Stimulated activated naive CD4-positive, alpha-beta T cell treated with Interleukin-2 at 50 U/mL for 16 hours (primary cell): ENCODE measurements at places on chromosomes 6 and 20.

DNA sequence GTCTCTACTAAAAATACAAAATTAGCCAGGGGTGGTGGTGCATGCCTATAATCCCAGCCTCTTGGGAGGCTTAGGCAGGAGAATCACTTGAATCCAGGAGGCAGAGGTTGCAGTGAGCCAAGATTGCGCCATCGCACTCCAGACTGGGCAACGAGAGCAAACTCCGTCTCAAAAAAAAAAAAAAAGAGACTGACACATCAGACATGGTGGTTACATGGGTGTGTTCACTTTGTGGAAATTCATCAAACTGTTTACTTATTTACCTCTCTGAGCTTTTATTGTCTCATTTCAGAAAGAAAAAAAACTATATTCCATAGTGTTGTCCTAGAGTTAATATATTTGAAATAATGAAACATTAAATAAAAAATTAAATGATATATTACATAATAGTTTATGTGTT, 64.8 kb downstream of the MBOAT1 start:
- DNase-seq: no peak

- no peak for DNase-seq
These were observed 21.0 kb downstream of the OPRM1 start for GRCh38 chr6:154060076-154060475.

- no peak for DNase-seq
These were observed 466.1 kb downstream of the BTBD3 start for GRCh38 chr20:12383821-12384220.

DNA sequence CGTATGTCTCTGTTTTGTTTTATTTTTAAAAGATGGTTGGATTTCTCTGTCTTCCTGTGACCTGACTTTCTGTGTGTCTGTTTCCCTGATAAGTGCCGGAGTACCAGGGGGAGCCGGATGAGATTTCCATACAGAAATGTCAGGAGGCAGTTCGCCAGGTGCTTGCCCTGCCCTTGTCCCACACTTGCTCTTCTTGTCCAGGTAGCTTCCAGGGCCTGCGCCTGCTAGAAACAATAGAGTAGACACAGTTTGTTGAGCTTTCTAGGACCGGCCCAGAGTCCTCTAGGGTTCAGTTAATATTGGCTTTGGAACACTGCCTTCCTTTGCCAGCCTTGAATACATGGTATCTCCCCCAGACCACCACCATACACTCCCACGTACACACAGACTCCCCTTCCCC, 3.9 kb downstream of the ITPA start:
- DNase-seq: no peak

DNA sequence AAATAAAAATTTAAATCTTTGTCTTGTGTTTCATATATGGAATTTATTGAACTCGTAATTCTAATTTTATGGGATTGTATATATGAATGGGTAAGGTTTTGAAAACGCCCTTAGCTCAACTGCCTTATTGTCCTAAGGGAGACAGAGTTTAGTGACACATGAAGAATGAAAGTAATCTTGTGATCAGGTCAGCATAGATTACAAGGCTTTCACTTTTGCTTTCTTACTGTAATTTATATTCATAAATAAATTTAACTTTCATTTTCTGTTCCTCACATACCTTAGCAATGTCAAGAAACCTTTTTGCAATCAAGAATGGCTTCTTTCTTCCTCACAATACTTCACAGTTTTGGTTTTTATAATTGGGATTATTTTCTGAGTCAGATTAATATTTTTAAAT, 14.4 kb downstream of the KPNA5 start:
- no peak for DNase-seq

DNA sequence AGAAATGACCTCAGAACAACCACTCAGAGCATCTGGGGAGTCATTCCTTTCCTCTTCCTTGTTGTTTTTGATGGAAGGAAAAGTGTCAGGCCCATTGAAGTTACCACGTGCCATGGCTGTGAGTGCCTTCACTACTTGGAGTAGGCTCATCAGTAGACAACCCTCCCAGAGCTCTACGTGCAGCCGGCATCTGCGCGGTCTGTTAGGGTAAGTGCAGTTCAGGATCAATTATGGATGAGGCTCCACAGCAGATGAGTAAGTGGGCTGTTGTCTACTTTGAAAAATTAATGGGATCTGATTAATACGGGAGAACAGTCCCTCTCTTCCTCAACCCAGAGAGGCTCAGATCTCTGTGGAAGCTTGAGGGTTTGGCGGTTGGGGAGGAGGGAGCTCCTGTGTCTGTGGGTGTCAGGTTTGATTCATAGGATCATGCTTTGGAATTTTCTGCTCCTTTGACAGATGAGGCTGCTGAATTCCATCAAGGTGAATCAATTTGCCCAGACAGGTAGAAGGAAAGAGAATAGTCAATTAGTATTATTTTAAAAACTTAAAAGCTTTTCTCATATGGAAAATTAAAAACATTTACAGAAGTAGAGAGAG, 93.8 kb upstream of the TOX2 start:
- DNase-seq: no peak

- no peak for DNase-seq
These were observed 29.7 kb downstream of the AKAP12 start for GRCh38 chr6:151269321-151269995.

GRCh38 chr20:50449738-50450492, 60.3 kb upstream of the PTPN1 start:
- DNase-seq: no peak

GRCh38 chr6:125038925-125039324, 76.7 kb downstream of the RNF217 start:
- DNase-seq: no peak

DNA sequence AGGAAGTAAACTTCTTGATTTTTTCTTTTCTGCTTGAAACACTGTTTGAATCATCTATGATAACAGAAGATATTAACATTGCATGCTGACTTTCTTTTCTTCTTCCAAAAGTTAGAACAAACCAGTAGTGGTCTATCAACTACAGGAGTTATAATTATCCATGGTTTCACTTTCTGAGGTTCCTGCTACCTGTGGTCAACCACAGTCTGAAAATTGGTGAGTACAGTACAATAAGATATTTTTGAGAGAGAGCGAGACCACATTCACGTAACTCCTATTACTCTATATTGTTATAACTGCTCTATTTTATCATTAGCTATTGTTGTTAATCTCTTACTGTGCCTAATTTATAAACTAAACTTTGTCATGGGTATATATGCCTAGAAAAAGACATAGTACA, 86.1 kb downstream of the MAP7 start:
- DNase-seq: no peak

DNA sequence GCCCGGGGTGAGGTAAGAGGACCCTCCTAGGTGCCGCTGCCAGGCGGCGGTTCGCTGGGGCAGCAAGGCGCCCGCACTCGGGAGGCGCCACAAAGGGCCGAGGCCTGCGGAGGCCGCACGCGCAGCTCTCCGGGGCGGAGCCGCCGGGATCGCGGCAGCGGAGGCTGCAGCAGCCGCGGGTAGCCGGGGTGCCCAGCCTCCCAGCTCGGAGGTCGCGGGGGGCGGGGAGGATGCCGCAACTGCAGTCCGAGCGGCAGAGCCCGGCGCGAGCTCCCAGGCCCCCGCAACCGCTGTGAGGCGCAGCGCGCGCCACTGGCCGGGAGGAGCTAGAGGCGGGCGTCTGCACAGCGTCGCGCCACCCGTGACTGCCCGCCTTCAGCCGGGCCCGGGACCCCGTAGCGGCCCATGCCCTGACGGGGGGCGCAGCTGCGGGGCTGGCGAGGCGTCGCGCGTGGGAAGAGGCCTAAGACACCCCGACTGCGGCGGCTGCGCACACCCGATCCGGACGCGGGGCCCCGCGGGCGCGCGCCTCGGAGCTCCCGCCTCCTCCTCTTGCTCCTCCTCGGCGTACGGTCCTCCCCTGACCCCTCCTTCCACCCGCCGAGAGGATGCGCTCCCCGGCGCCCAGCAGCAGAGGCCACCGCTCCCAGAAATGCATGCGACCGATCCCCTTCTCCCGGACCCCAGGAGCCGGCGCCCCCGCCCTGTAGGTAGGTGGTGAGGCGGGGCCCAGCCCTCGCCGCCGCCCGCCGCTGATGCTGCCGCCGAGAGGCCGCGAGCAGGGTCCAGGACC, at the start of gene NCOA7:
NCOA7 (plus strand) TSS at position 603 of the 793 bp plus-strand sequence. CDS start 24,395 bp downstream, outside the sequence.
- peak; percentile 75 for DNase-seq

- DNase-seq: no peak
These were observed 708 bp downstream of the WDR46 start for GRCh38 chr6:33288141-33288920.

- no peak for DNase-seq
These were observed 64.6 kb upstream of the NOTCH4 start for GRCh38 chr6:32288426-32288825.

- DNase-seq: no peak
These were observed 75.6 kb upstream of the RNF24 start for GRCh38 chr20:4090756-4091489.

DNA sequence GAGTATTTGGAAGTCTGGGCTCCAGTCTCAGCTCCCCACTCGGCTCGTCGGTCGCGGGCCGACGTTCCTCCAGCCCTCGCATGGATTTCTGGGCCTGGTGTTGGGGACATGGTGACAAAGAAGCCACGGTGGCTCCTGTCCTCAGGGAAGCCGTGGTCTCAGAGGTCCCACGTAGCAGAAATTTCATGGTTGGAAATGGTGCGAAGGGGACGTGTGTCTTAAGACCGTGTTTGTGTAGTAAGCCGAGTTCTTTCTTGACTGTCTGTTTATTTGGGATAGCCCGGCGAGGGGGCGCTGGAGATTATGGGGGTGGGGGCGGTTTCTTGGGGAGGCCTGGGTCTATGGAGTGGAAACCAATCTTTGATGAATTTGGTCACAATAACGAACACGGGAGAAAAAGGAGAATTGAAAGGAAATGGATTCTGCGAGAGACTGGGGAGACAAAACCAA, 23.5 kb upstream of the MAP3K7 start:
- no peak for DNase-seq

DNA sequence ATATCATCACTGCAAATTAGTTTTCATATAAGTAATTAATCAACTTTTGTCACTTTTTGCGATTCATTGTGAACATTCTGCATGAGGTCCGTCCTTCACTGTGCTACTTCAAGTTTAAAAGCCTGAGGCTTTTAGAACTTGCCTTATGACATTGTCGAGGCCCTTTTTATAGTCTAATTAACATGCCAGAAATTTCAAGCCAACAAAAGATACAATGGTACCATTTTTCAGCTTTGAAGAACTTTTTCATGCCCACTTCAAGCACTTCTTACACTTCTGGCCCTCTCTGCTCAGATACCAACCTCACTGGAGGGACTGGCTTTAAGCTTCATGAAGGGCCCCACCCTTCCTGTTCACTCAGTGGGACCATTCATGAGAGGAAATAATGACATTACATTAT, 323.1 kb downstream of the TPBG start:
- DNase-seq: no peak

GRCh38 chr6:112254921-112255320, 554 bp upstream of the LAMA4 start:
- no peak for DNase-seq

DNA sequence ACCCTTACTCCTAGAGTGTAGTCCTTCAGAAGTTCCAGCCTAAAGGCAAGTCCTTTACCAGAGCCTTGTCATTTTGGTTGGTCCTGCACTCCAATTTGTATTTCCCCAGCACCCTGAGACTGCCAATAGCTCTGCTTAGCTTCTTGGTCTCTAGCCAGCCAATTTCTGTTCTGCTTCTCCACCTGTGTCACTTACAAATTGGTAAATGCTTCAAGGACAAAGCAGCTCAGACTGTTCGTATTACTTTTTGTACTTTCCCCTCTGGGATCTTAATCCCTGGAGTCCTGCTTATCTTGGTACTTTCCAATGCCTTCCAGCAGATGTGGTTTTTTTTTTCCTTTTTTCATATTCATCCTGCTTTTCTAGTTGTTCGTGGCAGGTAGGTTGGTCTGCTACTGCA, 25.7 kb downstream of the PIGU start:
- no peak for DNase-seq

GRCh38 chr6:7243179-7243981, 69.6 kb downstream of the SSR1 start:
- DNase-seq: peak; percentile 11

DNA sequence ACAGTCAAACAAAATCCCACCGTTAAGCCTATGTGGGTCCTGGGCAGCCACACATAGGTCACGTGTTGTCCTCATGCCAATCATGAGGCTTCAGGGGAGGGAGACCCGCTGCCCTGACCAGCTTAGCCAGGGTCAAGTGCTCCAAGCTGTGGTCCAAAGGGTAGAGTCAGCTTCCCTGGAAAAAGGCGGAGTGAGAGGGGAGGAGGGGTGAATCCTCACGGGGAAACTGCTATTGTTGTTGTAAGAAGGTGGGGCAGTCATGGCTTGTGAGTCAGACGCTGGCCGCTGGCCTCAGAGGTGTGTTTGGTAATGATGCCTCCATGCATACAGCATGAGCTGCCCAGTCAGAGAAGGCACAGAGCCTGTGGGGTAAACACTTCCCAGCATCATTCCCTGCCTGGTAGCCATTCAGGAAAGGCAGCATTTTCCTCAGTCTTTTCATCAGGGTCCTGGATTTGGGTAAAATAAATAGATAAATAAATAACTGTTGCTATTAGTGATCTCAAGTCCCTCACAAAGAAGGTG, 8.7 kb downstream of the CST3 start:
- DNase-seq: no peak

DNA sequence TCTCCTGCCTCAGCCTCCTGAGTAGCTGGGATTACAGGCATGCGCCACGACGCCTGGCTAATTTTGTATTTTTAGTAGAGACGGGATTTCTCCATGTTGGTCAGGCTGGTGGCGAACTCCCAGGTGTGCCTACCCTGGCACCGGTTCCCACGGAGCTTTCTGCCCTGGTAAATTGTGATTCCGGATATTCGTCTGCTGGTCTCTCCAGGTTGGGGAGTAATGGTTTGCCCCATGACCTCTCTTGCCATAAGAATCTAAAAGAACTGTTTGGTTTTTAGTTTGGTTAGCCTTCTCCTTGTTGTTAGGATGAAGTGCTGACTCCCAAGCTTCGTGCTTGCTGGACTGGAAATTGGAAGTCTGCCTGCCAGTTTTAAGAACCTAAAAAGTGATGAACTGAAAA, 223.8 kb downstream of the BCAS1 start:
- no peak for DNase-seq

DNA sequence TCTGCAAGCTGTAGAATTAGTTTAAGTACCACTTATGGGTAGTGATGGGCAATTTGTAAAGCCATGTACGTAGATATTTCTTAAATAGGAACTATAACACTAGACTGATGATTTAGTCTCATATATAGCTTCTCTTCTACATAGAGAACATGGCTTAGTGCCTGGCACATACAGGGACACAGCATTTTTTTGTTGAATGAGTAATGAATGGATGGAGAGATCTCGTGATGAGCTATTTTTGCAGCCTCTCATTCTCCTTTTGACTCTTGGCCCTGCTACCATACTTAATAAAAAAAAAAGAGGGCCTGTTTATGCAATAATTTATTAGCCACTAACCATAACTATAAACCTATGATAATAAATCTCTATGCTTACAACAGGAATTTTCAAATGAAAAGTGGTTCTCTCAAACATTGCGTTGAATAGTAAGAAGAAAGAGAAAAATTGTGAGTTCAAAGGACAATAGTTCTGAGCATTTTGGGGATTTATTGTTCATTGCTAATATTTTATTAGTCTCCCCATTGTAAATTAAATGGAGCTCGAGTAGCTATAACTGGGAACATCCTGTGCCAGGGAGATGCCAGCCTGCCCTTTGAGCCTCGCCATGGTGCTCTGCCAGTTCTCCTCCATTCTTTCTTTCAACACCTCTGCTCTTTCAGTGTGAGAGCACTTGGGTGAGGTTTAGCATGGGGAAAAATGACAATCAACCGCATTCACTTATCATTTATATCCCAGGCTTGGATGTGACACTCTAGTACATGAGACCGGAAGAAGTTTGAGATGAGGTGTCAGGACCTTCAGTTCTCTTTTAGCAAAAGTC, 14.7 kb upstream of the RCAN2 start:
- DNase-seq: no peak

GRCh38 chr6:13305288-13305687, 23.0 kb downstream of the TBC1D7 start:
- DNase-seq: no peak
